Activated CD8-positive, alpha-beta T cell treated with anti-CD3 and anti-CD28 coated beads, Interleukin-2, amount 10 ng/mL, durations not matched to agents 7 days and 5 days (primary cell): ENCODE measurements at places on chromosomes 11 and 22.

DNA sequence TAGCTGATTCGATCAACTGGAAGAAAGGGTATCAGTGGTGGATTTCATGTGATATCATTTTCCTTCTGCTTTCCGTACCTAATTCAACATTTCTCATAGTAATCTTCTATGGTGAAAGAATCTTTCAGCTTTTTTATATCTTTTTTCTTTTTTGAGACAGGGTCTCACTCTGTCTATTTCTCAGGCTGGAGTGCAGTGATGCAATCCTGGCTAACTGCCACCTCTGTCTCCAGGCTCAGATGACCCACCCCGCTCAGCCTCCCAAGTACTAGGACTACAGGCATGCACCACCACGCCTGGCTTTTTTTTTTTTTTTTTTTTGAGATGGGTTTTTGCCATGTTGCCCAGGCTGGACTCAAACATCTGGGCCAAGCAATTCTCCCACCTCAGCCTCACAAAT lies 18.6 kb upstream of the CHORDC1 start:
- H3K4me1 ChIP-seq = no peaks in the 10 kb centered on the region
- DNase-seq = no peak
- no peaks in the 10 kb centered on the region for H3K36me3 ChIP-seq
- H3K27me3 ChIP-seq = peaks cover 18% of the 10 kb centered on the region
- no peak overlapping the region for H3K4me3 ChIP-seq

- H3K27me3 ChIP-seq = no peaks in the 10 kb centered on the region
- no peak overlapping the region for H3K27ac ChIP-seq
- no peak overlapping the region for H3K4me3 ChIP-seq
- no peaks in the 10 kb centered on the region for H3K4me1 ChIP-seq
- DNase-seq = no peak
- H3K36me3 ChIP-seq = no peaks in the 10 kb centered on the region
These were observed 140.5 kb upstream of the PGR start for GRCh38 chr11:101269990-101270660.

- no peaks in the 10 kb centered on the region for H3K36me3 ChIP-seq
- H3K4me3 ChIP-seq = no peak overlapping the region
- H3K27me3 ChIP-seq = no peaks in the 10 kb centered on the region
- DNase-seq = no peak
These were observed 770.6 kb downstream of the FAM181B start for GRCh38 chr11:81963018-81963417.

GRCh38 chr11:124174001-124174583 lies 9.1 kb upstream of the OR10D3 start:
- no peak overlapping the region for H3K4me3 ChIP-seq
- no peaks in the 10 kb centered on the region for H3K36me3 ChIP-seq
- DNase-seq = no peak

GRCh38 chr11:35967042-35967441 lies 23.2 kb downstream of the LDLRAD3 start:
- no peaks in the 10 kb centered on the region for H3K4me1 ChIP-seq
- no peak overlapping the region for H3K27ac ChIP-seq
- H3K36me3 ChIP-seq = no peaks in the 10 kb centered on the region
- no peak overlapping the region for H3K4me3 ChIP-seq

GRCh38 chr11:123544631-123545375 lies 109.6 kb downstream of the SCN3B start:
- no peaks in the 10 kb centered on the region for H3K36me3 ChIP-seq
- no peak overlapping the region for H3K4me3 ChIP-seq
- no peak for DNase-seq
- H3K27me3 ChIP-seq = no peaks in the 10 kb centered on the region

DNA sequence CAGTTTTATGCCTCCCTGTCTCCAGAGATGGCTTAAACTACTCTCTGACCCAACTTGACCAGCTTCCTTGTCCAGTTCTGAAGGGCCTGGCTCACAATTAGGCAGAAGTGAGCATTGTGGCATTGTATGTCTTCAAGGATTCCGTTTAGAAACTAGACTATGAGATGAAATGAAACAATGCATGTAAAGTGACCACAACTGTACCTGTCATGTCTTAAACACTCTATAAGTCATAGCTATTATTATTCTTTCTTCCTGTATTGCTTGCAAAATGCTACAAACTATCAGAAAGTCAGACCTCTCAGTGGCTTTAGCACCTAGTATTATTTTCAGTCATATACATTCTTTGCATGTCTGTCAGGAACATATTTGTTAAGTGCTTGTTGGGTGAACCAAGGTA lies 127.9 kb upstream of the MTMR2 start:
- H3K4me1 ChIP-seq = peaks cover 38% of the 10 kb centered on the region
- H3K27me3 ChIP-seq = no peaks in the 10 kb centered on the region
- peaks cover 18% of the 10 kb centered on the region for H3K36me3 ChIP-seq
- no peak overlapping the region for H3K27ac ChIP-seq
- DNase-seq = no peak
- no peak overlapping the region for H3K4me3 ChIP-seq

- no peak overlapping the region for H3K27ac ChIP-seq
- H3K27me3 ChIP-seq = no peaks in the 10 kb centered on the region
- no peak overlapping the region for H3K4me3 ChIP-seq
- DNase-seq = no peak
- H3K36me3 ChIP-seq = no peaks in the 10 kb centered on the region
These were observed 8.1 kb downstream of the DIXDC1 start for GRCh38 chr11:111945198-111945597.
